ENCODE measurements at places on chromosomes 16 and 17. TPM values are rescaled to one million over a fixed set of nuclear protein-coding genes. Genes with fewer than 3 reads are reported as not detected.

The TEKT1 gene
- not detected for total RNA-seq

The PFN1 gene
- 404 TPM for total RNA-seq

The CA5A gene
- total RNA-seq, result not detected

DNA sequence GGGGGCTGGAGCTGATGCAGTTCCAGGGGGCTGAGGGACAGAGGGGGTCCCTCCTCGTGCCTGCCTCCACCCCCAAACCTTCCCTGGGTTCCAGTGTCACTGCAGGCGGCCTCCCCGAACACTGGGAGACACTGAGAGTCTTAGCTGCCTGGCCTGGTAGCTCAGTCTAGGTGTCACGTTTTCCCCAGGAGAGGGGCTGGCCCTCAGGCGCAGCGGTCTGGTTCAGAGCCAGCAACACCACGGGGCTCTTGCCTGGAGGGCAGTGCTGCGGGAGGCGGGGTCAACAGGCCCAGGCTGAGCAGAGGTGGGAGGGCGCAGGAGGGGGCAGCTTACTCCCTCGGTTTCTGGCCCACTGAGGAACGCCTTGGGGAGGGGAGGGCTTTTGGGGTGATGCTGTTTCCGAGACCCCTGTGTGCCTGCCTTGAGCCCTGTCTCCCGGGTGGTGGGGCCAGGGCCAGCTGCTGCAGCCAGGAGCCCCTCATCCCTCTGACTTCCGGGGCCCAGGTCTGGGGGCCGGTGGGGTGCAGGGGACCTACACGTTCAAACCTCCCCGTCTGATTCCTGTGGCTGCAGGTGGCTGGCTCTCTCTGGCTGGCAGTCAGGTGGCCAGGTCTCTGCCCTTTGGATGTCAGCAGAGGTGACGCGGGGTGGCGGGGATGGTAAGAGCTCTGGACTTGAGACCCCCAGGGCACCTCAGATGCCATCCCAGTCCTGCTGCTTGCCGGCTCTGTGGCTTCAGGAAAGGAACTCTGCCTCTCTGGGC is 89.3 kb upstream of the GSE1 start:
- no peak for DNase-seq

- DNase-seq, result no peak
Observed at GRCh38 chr17:27807567-27808470, 7.5 kb upstream of the NOS2 start.

Measured in progenitor cell of endocrine pancreas (in vitro differentiated cells).